Fibroblast of villous mesenchyme (primary cell): ENCODE measurements at places on chromosomes 2 and 18. TPM values are rescaled to one million over a fixed set of nuclear protein-coding genes. Genes with fewer than 3 reads are reported as not detected.

Gene CDC42EP3
- 105 and 132 TPM in 2 replicates for total RNA-seq

Gene FAM124B
- total RNA-seq, result under 0.01 and 0.32 TPM in 2 replicates

Gene CDH20
- under 0.01 and 0.32 TPM in 2 replicates for total RNA-seq

DNA sequence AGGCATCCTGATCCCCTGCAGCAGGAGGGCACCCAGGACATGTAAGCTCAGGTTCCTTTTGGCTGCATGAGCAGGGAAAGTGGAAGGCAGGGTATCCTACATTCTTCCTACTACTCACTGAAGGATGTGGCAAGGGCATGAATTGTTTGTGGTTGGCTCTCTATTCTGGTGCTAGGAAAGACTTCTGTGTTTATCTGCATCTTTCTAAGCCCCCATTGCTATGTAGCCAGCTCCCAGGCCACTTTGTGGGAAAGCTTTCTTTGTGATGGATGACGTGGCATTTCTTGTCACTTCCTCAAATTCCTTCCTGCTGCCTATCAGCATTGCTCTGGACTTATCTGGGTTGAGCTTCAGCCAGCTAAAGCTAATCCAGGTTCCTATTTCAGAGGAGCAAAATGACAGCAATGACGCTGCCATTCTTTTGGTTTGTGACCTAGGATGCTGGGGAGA is 46.2 kb downstream of the MEIS1 start:
- DNase-seq, result peak; percentile 78

Gene GDF7
- 12.1 and 12.2 TPM in 2 replicates for total RNA-seq

GRCh38 chr2:239692362-239692851 is 291.6 kb upstream of the HDAC4 start:
- DNase-seq, result no peak

Gene HOXD9
- total RNA-seq, result 10.6 and 11.2 TPM in 2 replicates
